ENCODE measurements at places on chromosomes 3 and 15.

GRCh38 chr3:117836296-117836695 lies 1126.7 kb downstream of the TUSC7 start:
- no peak for DNase-seq

DNA sequence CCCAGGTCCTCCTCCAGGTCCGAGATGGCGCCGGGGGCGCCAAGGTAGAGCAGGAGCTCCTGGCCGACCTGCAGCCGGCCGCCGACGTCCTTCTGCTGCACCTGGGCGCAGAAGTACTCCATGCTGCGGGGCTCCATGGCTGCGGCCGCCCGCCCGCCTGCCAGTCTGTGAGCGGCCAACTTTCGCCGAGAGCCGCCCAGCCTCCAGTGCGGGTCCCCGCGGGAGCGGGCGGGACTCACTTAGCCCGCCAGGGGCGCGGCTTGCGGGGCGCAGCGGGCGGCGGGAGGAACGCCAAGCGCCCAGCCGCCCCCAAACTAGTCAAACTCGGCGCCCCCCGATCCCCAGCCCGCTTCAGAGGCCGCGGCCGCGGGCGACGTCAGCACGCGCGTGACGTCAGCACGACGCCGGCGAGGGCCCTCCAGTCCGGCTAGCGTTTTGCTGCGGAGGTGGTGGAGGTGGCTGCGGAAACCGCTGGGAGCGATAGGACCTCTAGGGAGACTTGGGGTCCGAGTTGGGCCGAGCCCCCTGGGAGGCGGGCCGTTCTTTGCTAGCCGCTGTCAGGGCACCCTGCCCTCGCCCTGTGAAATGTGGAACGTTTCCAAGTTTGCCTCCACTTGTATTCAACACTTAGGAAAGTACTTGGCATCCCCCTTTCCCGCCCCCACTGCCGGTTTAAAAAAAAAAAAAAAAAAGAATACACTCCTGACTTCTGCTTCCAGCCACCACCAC lies at the start of gene CLASP2:
Gene CLASP2, minus strand, starts transcription at position 389 of the 729 bp plus-strand sequence. Its CDS starts 252 bp downstream, at position 137.
- peak; percentile 85 for DNase-seq

DNA sequence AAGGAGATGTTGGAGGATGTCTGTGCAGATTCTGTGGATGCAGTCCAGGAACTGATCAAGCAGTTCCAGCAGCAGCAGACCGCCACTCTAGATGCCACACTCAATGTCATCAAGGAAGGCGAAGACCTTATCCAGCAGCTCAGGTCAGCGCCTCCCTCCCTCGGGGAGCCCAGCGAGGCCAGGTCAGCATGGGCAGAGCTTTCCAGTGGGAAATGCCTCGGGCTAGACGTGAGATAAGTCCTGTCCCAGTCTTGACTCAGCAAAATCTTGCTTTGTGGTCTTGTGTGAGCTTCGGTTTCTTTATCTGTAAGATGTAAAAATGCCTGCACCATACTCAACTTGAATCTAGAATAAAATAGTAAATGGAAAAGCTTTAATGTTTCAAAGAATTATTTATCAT lies 335.1 kb upstream of the UMPS start:
- DNase-seq: no peak

DNA sequence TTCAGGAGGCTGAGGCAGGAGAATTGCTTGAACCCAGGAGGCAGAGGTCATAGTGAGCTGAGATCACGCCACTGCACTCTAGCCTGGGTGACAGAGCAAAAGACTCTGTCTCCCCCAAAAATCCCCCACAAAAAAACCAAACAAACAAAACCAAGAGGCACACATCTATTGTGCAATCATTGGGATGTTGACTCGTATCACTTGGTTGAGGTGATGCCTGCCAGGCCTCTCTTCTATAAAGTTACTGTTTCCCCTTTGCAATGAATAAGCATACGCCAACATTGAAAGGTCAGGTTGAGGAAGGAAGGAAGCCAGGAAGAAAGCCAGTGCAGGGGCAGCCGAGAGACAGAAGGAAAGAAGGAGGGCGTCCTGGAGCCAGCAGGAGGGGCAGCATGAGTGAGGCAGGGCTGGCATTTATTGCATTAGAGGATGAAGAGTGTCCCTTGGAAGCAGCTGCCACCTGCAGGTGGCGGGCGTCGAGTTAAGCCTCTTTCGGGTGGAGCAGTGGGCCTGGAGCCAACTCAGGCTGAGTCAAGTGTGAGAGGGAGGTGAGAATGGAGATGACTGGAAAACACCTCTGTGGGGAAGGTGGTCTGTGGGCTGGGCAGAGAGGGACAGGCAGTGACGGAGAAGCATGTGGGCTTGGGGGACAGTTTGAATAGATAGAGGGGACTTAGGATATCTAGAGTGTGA lies 8.3 kb upstream of the CSPG4 start:
- DNase-seq: peak; percentile 65

- DNase-seq: no peak
Observed at GRCh38 chr3:99248913-99249312, 347.4 kb upstream of the DCBLD2 start.

DNA sequence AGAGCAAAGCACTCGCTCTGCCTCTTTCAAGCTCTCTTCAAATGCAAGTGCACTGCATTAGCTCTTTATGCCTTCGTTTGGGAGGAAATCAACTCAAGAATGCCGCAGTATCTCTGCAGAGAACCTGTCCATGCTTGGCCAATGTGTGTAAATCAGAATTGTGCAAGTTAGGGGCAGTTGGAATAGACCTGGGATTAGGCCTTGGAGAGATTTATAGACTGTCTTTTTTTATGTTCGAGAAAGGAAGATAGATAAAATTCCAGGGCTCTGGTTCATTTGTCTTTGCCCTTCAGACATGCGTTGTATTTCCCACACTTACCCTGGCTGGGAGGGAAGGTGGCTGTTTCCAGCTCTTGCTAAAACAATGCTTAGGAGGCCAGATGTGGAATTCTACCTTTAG lies 163.7 kb downstream of the MOBP start:
- no peak for DNase-seq

DNA sequence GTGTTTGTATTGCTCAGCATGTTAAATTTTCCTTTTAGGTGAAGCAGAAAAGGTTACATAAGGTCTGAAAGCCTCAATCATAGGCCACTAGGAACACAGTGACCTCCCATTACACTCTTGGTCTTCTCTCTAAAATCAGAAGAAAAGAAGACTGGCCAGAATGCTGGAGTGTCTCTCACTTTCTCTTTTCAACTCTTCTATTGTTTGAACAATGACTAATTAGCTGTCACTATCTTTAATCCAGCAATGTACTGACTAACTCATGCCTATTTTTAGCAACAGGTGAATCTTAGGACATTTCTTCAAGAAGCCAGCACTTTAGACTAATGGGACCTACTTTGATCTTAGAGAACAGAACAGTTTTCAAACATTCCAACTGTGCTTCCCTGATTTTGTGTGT lies 142.8 kb downstream of the TGFBR2 start:
- DNase-seq: no peak

DNA sequence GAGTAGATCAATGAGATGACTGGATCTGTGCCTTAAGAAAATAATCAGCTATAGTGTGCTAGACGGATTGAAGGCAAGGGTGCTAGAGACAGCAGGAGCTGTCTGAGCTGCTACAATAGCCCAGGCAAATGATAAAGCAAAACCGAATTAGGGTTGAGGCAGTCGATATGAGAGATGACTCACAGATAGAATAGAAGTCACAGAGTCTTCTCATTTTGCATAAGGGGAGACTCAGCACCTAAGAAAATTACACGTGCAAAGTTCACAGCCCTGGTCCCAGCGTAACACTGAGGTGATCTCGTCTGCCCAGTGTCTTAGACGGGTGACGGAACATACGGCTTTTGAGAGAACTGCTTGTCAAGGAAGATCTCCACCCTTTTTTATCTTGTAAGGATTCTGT lies 11.6 kb downstream of the LPP start:
- no peak for DNase-seq

- no peak for DNase-seq
Observed at GRCh38 chr3:70771426-70772147, 459.1 kb upstream of the MDFIC2 start.

- no peak for DNase-seq
Observed at GRCh38 chr3:112629425-112629824, 11.5 kb downstream of the CCDC80 start.

- no peak for DNase-seq
Observed at GRCh38 chr3:14266361-14266760, 87.7 kb downstream of the LSM3 start.

DNA sequence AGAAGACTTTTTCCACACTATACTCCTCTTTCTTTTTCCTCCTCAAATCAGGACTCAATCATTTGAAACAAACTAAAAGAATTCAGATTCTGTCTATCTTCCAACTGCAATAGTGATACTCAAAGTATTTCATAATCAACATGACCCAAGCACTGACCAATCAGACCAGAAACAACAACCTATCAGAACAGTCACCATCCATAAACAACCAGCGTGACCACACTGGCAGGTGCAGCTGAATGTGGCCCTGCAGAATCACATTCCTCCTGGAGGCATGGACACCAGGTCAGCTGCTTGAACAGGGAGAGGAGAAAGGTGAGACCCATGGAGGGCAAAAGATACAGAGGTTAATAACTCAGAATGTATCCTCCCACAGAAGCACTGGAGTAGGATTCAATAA lies 13.3 kb downstream of the HRG start:
- no peak for DNase-seq

DNA sequence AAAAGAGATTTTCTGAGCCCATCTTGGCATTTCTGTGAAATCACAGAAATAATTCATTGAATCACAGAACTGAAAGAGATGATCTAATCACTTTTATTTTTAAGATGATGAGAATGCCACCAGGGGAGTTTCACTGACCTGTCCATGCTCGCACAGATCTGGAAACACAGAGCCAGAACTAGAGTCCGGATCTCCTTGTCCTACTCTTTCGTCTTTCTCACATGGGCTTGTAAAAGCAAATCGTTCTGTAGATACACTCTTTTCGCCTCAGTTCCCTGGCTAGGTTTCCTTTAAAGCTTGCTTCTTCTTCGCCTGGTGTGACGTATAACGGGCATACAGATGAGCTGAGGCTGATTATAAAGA lies 122.5 kb upstream of the SPRED1 start:
- no peak for DNase-seq

GRCh38 chr3:78895528-78895927 lies 872.3 kb downstream of the ROBO1 start:
- DNase-seq: no peak

DNA sequence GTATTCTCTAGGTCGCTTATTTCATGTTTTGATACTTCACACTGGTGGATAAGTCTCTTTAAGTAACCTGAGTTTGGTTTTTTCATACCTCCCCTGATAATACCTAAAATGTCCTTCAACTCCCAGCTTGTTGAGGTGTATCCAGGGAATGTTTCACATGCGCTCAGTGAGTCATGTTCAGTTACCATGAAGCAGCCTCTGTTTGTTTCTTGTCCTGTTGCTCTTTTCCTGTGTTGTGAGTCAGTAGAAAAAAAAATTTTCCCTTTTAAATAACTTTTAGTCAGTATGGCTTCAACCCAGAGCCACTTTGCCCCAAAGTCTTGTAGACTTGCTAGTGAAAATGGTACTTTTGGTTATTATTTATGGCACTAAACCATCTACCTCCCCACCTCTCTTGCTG lies 278.4 kb upstream of the ZPLD1 start:
- no peak for DNase-seq

DNA sequence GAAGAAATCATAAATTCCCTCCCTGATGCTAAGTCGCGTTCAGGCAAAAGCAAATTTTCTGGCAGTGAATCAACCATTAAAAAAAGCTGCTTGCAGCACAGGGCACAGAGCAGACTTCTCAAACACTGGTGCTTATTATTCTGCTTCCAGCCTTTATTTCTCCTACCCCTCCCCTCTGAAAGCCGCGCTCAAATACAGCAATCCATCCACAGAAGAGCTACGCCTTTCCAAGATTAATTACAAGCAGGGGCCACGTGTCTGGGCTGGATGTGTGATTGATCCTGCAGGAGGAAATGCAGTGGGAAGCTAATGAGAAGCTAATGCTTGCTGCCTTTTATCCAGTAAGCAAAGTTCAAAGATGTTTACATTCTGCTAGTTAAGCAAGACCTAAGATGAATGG lies 134.9 kb upstream of the TOPAZ1 start:
- DNase-seq: no peak

DNA sequence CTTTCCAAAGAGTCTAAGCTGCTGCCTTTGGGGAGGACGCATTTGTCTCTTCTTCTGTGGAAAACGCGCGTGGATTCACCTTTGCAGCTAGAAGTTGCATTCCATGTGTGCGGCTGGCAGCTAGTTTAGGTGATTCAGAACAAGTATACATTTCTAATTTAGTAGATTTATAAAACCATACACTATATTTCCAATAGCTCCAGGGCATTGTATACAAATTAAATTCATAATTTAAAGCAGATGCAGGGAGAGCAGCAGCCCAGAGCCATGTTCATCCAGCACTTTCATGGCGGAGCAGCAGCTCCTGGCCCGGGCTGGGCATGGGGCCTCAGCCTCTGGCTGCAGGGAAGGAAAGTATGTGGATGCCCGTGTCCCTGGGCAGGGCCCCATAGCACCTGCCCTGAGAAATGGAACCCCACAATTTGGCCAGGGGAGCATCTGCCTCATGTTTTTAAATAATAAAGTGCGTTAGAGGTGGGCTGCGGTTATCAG lies 42.8 kb upstream of the SEC22A start:
- DNase-seq: no peak

GRCh38 chr3:110077093-110077492 lies 739.7 kb upstream of the DPPA4 start:
- no peak for DNase-seq

- no peak for DNase-seq
Observed at GRCh38 chr3:53802256-53802880, 43.9 kb downstream of the CHDH start.

DNA sequence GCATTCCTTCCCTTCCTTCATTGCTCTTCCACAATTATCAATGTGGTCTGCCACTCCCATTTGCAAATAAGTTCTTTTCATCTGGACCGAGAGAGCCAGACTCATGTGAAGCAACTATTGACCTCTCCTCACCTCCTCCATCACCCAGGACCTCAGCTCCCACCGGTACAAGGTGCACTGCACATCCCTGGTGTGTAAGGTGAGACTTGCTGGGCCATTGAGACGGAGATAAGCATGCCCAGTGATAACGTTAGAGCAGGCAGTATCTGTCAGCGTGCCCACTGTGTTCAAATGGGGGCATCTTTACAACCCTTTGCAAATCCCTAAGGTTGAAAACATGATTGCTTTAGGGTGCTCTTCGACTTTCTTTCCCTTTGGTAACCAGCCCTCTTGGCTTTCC lies 154.8 kb downstream of the ADAMTS17 start:
- DNase-seq: no peak

GRCh38 chr3:145094355-145094941 lies 1066.5 kb downstream of the PLOD2 start:
- peak; percentile 12 for DNase-seq

- DNase-seq: no peak
Observed at GRCh38 chr3:177733233-177733632, 536.0 kb upstream of the TBL1XR1 start.

GRCh38 chr15:76763554-76763953 lies 141.6 kb downstream of the SCAPER start:
- DNase-seq: no peak

GRCh38 chr15:59200560-59200959 lies 6.1 kb upstream of the LDHAL6B start:
- no peak for DNase-seq
